ENCODE measurements at places on chromosomes 6 and 20.

DNA sequence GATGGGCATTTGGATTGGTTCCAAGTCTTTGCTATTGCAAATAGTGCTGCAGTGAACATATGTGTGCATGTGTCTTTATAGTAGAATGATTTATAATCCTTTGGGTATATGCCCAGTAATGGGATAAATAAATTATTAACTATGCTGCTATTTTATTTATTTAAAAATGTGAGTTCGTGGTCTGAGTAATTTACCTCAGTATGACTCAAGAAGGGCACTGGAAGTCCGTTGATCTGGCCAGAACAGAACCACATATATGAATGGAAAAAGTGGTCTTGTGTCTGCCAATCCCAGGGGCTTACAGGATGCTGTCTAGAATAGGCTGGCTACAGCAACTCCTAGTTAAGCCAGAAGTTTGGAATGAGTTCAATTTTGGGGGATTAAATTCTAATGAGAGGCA, 27.6 kb upstream of the HLA-C start:
- no peak for DNase-seq

GRCh38 chr20:50190251-50191064, at the start of gene CEBPB:
Gene CEBPB (plus strand): TSS chr20:50190830. CDS start chr20:50191034, 204 bp downstream.
- peak; percentile 93 for DNase-seq

- no peak for DNase-seq
Measured at GRCh38 chr20:13819885-13820645, 35.2 kb downstream of the NDUFAF5 start.

DNA sequence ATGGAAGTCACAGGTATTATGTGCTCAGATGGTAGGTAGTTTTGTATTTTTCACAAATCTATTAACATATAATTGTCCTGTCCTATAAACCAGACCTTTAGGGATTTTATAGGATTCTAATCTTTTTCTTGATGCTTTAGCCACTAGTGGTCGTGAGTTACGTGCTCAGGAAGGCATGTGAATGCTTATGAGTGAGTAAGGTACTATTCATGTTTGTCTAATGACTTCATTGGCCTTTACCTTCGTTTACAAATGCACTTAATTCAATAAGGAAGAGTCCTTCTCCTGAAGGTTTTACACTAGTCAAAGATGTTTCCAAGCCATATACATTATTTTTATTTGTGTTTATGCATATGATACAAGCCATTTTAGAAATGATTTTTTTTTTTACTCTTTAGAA, 23.0 kb downstream of the PACRG start:
- DNase-seq, result no peak

GRCh38 chr6:157110607-157111006, 212.7 kb downstream of the TMEM242 start:
- no peak for DNase-seq

GRCh38 chr6:94570581-94570980, 1006.8 kb upstream of the MANEA start:
- no peak for DNase-seq

DNA sequence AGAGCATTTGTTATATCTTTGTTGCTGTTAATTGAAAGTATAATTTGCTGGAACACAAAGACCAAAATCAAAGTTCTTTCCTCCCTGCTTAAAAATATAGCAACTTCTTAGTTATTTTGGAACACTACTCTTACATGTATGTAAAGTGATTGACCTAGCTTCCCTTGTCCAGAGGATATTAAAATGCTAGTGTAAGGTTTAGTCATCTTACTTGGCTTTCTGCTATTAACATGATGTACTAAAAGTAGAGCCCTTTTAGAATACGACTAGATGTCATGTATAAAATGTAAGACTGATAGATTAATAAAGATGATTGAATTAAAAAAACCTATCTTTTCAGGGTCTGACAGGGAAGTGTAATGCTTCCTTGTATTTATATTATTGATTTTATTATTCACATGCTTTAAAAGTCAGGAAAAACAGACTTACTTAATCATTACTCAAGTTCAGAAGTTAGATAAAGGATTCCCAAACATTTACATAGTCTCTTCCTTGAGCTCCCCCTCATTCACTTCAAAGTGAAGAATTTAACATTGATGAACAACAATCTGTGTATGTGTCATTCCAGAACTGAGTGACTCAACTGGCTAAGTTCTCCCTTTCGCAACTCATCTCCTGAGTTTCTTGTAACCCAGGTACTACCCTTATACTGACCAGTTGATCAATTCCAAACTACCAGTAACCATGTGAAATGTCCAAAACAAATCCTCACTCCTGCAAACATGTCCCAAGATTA, 50.9 kb downstream of the BTBD9 start:
- DNase-seq, result no peak

GRCh38 chr6:149014631-149015534, 268.1 kb downstream of the UST start:
- no peak for DNase-seq
